ENCODE measurements at places on chromosomes 4 and X.

DNA sequence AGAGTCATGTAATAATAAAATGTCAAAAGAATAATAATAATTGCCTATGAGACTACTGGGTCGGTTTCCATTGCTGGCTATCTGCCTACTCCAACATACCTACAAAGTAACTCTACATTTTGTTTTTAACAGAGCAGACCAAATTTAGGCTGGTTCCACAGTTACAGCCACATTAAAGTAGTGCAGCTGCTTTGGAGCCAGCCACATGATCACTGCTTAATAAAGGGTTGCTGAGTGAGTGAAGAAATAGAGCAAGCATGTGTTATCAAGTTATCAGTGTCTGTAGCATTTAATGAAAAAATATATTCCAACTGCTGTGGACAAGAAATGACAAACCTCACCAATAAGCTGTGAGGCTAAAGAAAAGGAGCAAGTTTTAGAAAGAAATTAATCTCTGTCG is 782.3 kb downstream of the PCDH18 start:
- no peak for DNase-seq

GRCh38 chr4:98210281-98210680 is 50.9 kb upstream of the RAP1GDS1 start:
- DNase-seq = peak; percentile 10

DNA sequence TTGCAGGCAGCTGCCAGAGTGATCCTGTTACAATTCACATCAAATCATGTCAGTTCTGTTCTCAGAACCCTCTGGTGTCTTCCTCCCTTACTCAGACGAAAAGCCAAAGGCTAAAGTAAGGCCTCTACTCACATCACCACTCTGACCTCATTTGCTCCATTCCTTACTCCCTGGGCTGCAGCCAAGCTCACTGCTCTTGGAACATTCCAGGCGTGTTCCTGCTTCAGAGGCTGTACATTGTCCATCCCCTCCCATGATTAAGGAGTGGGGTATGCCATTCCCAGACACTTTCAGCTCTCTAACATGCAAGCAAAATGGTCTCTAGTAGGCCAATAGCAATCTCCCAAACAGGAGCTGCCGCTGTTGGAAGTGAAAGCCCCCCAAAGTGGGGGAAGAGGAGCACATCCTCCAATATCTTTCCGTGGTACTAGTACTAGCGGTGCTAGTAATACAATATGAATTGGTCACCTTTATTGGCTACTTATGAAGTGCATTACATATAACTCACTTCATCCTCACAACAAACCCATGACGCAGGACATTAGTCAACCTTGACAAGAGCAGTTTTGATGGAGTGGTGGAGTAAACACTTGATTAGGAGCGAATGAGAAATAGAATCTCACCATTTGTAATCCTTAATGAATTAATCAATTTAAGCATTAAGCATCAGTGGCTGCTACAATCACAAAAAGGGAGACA is 15.0 kb downstream of the GAB3 start:
- DNase-seq = no peak

DNA sequence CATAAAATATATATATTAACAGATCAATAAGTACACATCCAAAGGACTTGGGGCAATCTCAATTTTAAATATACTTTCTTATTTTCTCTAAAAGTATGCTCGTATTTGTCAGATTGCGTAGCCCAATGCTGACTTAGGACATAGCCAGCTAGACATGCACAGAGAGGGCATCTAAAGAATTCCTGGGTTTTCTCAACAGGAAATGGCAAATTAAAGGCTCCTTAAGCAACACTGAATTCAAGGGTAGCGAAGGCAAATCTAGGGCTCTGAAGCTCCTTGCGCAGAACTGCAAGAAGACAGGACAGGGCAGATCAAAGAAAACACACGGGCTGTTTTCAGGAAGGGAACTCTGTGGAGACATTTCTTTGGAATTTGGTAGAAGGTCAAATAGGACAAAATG is 94.6 kb upstream of the FTHL17 start:
- no peak for DNase-seq

DNA sequence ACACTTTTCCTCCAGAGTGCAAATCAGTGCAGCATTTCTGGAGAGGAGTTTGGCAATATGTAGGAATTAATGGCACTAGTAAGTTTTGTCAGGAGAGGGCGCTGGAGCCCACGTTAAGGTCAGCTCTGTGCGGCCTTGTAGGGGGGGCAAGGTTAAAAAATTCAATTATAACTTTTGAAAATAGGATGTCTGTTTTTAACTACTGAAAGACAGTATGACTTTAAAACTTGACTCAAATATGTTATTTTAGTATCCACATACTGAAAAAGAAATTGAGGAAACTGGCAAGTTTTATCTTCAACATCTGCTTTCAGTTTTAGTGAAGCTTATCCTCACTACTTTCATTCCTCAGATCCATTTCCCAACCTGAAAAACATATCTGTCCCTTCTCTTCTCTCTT is 30.9 kb upstream of the HSD17B13 start:
- peak; percentile 43 for DNase-seq

GRCh38 chrX:150548684-150549083 is 19.7 kb upstream of the MTM1 start:
- peak; percentile 11 for DNase-seq

GRCh38 chr4:33073811-33074210 is 2353.6 kb downstream of the PCDH7 start:
- DNase-seq = no peak

DNA sequence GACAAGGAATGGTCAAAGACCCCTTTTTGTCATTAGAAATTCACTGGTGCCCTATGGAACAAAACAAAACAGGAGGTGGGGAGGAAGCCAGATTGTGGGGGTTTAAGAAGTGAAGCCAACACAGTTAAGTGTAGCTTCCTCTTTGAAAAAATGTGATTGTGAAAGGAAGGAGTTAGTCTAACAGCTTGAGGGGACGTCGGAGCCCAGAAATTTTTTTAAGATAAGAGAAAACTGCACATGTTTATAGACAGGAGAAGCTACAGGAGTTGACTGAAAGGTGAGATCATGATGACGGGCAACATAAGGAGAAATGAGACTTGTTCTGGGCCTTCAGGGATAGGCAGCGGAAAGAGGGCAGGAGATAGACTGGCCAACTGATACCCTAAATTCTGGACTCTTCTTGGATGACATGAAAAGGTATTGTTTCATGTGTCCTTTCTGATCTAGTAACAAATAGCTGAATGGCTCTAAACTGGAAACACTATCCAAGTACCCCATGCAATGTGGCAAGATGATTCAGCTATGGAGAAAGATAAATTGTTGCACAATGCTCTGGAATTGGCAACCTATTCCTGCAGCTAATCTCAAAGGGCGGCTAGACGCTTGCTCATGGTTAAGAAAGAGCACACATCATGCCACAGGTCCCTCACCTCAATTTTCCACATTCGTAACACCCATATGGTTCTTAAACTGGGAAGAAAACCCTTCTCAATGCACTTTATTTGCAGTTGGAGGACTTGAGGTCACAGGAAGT is 3.7 kb upstream of the HDAC8 start:
- no peak for DNase-seq
